ENCODE measurements at places on chromosomes 2 and 18. TPM values are rescaled to one million over a fixed set of nuclear protein-coding genes. Genes with fewer than 3 reads are reported as not detected.

The GRB14 gene
- total RNA-seq = 0.17 TPM

The KLHL41 gene
- 2.5 TPM for total RNA-seq

The CD207 gene
- not detected for total RNA-seq

The HAAO gene
- 12.2 TPM for total RNA-seq

The CNDP1 gene
- total RNA-seq = not detected

The CCDC85A gene
- not detected for total RNA-seq

The ARMC9 gene
- total RNA-seq = 42.7 TPM

The DLGAP1 gene
- 0.34 TPM for total RNA-seq

The HTR2B gene
- 13.4 TPM for total RNA-seq

The EPHA4 gene
- 3.0 TPM for total RNA-seq

The CDH7 gene
- not detected for total RNA-seq

The TCF23 gene
- total RNA-seq = not detected

The TEX44 gene
- total RNA-seq = not detected

The PIKFYVE gene
- total RNA-seq = 27.1 TPM

The NEU2 gene
- not detected for total RNA-seq

The DNAH6 gene
- 0.17 TPM for total RNA-seq

The COBLL1 gene
- 2.5 TPM for total RNA-seq

The UGT1A8 gene
- not detected for total RNA-seq

The DNMT3A gene
- 17.5 TPM for total RNA-seq

The SCRN3 gene
- 20.5 TPM for total RNA-seq

The GREB1 gene
- 0.47 TPM for total RNA-seq

The IL36B gene
- not detected for total RNA-seq

The ADCYAP1 gene
- total RNA-seq = not detected

The CFAP210 gene
- 0.17 TPM for total RNA-seq

The CD8B2 gene
- total RNA-seq = not detected

The CRYBA2 gene
- total RNA-seq = not detected

The GCKR gene
- total RNA-seq = not detected

The TOGARAM2 gene
- total RNA-seq = 0.47 TPM

The ARHGEF4 gene
- 2.2 TPM for total RNA-seq

The ACMSD gene
- total RNA-seq = not detected

Measured in bronchial smooth muscle cell (primary cell).